Mucosa of gallbladder (tissue), 1 donor: ENCODE measurements at places on chromosomes 11 and 22.

- DNase-seq: no peak
These were observed 66.1 kb downstream of the PANX1 start for GRCh38 chr11:94194712-94195111.

GRCh38 chr11:64566042-64566914 lies 24.7 kb upstream of the SLC22A12 start:
- peak; percentile 55 for DNase-seq

- DNase-seq: peak; percentile 82
These were observed 1457.7 kb downstream of the BRD1 start for GRCh38 chr22:48369789-48370507.

DNA sequence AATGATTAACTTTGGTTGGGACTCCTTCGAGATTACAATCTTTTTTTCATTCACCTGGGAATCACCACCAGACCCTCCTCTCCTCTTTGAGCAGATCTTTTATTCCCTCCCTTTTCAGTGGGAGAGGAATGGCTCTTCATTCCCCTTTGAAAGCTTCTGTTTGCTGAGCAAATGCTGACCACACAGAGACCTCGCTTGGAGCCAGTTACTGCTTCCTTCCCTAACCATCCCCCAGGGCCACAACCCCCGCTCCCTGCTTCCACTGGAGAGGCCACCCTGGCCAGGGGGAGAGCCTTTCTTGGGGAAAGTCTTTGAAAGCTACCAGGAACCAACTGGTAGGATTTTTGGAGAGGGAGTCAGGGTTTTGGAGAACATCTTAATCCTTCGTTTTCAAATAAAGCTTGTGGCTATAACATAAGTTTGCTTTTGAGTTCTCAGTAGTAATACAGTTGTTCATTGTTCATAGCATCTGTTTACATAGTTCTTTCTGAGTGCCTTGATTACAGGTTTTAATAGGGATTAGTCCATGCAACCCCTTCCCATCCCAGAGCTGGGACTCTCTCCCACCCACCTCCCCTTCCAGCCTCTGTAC lies 138.4 kb downstream of the DBX1 start:
- DNase-seq: no peak
